ENCODE measurements at places on chromosomes 11 and 22. TPM values are rescaled to one million over a fixed set of nuclear protein-coding genes. Genes with fewer than 3 reads are reported as not detected.

DNA sequence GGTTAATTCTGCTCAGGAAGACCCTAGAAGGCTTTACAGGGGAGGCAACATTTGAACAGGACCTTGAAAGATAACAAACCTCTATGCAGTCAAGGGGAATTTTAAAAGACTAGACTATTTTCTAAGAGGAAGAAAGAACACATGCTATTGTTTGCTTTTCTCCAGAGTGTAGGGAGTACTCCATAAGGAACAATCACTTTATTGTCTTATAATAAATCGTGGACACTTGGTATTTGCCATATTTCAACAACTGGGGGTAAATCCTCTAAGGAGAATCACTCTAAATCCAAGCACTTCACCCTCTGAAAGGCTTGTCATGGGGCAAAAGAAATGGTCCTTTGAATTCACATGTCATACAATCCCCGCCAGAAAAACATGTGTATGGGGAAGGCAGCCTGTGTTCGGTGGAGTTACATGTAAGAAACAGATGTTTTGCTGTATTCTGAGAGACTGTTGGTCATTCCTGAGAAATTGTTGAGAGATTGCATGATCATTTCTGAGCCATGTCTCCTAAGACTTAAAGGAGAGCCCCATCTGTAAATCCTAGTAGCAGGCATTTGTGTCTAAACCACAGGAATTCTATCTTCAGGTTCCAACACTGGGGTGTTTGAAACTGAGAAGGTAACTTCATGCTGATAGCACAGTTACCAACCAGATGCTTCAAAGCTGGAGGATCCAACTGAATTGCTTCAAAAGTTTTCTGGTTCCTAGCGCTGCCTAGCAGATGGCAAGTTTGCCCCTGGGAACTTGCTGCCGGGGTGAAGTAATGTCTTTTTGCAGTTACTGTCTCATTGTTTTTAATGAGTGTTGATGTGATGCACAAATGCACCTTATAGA is 66.8 kb downstream of the FZD4 start:
- DNase-seq: no peak

GRCh38 chr11:134625151-134625550 is 213.1 kb upstream of the B3GAT1 start:
- DNase-seq: no peak

NRGN gene
- 99.1 TPM for total RNA-seq

DNA sequence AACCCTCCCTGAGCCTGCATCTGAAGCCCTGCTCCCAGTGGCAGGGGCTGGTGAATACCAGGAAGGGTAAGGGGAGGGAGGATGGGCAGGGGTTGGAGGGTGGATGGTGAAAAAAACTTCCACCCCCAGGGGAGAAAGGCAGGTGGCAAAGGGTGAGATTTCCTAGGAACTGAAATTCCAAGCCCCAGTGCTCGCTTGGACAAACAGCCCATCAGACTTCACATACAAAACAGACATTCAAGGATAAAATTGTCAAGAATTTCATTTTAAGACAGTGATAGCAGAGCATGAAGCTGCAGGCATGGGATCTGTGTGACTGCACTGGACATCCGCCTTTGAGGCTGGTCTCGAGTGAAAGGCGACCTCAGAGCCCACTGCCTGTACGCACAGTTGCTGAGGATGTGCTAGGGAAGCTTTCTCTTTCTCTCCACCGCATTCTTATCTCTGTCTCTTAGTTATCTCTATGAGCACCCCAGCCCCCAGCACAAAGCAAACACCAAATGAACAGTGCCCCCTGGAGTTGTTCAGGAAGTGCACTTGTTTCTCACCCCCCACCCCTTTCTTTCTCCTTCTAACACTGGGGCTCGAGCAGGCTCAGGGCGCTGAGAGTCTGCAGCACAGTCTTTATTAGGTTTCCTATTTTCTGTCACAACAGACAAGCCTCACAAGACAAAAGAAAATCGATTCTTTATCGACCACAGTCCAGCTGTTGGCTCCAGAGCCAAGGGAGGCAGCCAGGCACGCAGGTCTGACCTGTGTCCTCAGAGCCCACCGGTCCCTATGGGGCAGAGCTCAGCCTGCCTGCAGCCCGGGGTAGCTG is 237.3 kb upstream of the NCAM1 start:
- DNase-seq: no peak

CEP57 gene
- total RNA-seq: 30.2 TPM

- no peak for DNase-seq
Observed at GRCh38 chr11:76231121-76231738, 24.9 kb upstream of the WNT11 start.

GAL3ST1 gene
- 1.7 TPM for total RNA-seq

C1QTNF5 gene
- total RNA-seq: 28.2 TPM

DNHD1 gene
- 12.0 TPM for total RNA-seq

DNA sequence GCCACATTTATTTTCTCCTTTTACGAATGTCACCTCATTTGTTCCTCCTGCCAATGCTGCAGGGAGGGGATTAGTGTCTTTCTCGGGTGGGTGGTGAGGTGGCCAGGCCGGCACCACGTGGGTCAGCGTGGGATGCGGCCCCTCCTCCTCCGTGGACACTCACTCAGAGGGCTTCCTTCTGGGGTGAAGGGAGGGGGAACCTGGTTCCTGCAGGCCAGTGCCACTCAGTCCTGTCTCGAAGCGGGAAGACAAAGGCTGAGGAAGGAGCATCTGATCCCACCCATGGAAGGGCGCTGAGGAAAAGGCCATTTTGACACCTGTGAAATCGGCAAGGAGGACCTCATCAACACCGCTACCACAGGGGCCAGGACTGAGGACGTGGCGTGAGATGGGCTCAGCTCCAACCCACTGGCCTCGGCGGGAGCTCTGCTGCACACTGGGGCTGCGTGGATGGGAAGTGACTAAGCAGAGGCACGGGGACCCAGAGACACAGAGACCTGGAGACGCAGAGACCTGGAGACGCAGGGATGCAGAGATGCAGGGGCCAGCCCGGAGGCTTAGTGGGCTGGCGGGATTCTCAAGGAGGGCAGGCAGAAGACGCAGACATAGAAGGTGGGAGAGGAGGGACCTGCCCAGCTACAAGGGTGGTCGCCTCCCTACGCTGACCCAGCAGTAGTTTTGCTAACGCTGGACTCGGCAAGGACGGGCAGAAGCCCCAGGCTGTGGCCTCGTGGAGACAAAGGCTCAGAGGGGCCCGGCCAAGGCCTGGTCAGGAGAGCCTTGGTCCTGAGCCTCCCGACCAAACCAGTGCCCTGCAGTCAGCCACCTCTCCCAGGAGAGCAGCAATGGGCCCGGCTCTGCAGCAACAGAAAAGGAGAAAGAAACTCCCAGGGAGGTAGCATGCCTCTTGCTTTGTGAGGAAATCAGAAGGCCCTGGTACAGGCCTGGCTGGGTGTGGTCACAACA is 1071.2 kb downstream of the BRD1 start:
- peak; percentile 31 for DNase-seq

DNA sequence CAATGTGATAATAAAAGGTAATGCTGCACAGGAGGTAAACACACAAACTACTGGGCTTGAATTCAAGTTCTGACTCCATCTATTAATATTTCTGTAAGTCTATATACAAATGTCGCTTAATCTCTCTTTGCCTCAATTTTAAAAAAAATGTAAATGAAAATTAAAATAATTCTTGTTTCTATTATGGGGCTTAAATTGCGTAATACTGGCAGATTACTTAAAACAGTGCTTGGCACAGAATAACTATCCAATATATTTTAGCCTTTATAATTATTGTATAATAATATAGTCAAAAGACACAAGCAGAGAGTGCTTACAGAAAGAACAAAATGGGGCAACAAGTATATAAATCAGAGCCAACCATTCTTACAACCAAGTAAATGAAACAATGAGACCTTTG is 489.1 kb downstream of the CNTN5 start:
- no peak for DNase-seq

XKR3 gene
- total RNA-seq: 0.30 TPM

APOBEC3G gene
- total RNA-seq: 19.2 TPM

DNA sequence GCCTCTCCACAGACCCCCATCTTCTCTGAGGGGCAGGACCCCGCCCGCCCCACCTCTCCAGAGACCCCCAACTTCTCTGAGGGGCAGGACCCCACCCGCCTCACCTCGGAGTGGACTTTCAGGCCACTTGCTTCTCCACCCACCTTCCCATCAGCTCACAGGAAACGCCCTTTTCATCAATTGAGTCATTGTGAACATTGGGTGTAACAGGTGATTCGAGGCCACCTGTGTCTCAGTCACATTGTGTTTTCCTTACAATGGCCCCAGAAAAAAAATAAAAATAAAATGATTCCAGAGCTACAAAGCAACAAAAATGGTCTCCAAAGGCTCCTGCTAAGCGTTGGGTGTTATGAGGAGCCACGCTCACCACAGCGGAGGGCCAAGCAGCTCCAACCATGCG is 36.0 kb downstream of the BRD1 start:
- no peak for DNase-seq

- no peak for DNase-seq
Observed at GRCh38 chr11:78767027-78767932, 192.6 kb upstream of the NARS2 start.

ABCC8 gene
- 4.9 TPM for total RNA-seq

DNA sequence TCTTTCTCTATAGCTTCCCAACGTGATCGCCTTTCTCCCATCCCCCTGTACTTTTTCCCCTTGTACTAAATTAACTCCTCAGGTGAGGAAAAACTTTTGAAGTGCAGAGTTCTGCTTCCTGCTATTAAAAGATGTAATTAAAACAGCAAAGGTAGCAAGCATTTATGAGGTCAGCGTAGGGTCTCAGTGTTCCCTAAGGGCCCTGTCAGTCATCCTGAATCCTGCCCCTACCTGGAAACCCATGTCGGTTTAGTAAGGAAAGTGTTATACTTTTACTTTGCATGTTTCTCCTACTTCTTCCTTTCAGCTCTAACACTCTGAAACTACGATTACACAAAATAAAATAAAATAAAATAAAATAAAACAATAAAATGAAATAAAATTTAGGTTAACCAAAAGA is 1.3 kb upstream of the HBB start:
- no peak for DNase-seq

ASPHD2 gene
- 1.5 TPM for total RNA-seq

GRCh38 chr22:50670914-50671538 is 1.6 kb upstream of the SHANK3 start:
- no peak for DNase-seq

GRCh38 chr11:9507277-9507580 is 46.4 kb downstream of the ZNF143 start:
- no peak for DNase-seq

CBY1 gene
- 30.8 TPM for total RNA-seq

DNA sequence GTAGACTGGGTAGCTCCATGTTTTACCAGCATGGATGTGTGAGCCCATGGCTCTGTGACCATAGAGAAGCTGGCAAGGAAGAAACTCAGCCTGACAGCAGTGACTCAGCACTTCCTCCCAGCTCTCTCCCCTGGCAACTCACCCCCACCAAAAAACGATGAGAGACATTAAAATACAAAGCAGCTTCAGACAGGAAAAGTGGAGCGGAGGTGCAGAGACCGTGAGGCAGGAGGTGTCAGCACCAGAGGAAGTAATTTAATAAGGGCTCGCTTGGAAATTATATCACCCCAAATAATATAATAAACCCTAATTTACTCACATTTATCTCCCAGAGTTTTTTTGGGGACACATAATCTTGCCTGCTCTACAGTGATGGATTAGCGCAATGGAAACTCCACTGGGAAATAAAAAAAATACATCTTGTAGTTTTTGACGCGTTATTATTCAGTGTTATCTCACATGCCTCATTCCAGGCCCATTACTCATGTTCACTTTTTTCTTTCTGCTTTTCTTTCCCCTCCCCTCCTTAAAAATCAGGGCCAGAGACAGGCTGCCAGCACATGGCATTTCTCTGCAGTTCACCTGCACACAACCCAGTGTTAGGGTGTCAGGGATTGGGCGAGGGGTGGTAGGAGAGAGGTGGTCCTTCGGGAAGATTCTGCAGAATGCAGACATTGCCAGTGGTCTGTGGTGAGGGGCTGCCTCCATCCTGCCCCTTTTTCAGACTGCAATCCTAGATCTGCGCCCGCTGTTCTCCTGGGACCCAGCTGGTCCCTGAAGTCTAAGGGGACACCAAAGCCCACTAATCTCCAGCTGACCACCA is 170.8 kb downstream of the BUD13 start:
- DNase-seq: no peak

- DNase-seq: no peak
Observed at GRCh38 chr11:4072668-4073285, 21.8 kb upstream of the RRM1 start.

DNA sequence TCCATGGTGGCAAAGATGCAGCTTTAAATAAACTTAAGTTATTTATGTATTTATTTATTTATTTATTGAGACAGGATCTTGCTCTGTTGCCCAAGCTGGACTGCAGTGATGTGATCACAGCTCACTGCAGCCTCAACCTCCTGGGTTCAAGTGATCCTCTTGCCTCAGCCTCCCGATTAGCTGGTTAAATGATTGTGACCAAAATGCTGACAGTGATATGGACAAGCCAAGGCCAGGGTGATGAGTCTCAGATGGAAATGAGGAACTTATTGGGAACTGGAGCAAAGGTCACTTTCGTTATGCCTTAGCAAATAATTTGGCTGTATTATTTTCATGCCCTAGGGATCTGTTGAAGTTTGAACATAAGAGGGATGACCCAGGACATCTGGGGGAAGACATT is 9.3 kb upstream of the LRP5 start:
- DNase-seq: no peak

MMP11 gene
- 1.9 TPM for total RNA-seq

CASTOR1 gene
- 16.2 TPM for total RNA-seq

DNA sequence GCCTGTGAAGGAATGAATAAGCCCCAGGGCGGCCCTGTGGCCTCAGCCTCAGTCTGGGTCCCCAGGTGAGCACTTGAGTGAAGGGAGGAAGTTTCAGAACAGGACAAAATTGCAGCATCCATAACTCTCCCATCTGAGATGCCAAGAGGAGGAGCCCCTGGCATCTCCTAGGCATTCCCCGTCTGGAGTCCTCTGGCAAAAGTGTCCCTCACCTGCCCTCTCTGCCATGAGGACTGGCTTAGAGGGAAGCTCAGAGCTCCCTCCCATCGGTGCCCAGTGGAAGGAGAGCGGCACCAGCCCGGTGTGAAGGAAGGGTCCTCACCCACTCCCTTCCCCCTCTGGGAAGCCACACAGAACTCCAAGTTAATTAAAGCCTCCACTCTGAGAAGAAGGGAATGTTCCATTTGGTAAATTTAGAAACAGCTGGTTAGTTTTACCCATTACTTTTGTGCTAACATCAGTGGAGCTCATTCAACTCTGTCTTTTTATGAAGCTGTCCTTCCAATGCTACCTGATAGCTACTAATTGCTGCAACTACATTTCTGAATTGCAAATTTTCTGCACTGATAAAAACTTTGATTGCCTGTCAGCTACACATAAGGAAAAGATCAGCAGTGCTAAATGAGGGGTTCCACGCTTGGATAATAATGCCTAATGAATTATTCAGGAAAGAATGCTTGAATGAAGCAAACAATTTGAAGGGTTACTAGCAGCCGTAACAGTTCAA is 123.3 kb upstream of the RCN1 start:
- no peak for DNase-seq

TRPM5 gene
- not detected for total RNA-seq

OR51E2 gene
- not detected for total RNA-seq

PRG2 gene
- total RNA-seq: not detected

GAS2 gene
- total RNA-seq: 2.6 TPM
